ENCODE measurements at places on chromosomes 12 and 14.

DNA sequence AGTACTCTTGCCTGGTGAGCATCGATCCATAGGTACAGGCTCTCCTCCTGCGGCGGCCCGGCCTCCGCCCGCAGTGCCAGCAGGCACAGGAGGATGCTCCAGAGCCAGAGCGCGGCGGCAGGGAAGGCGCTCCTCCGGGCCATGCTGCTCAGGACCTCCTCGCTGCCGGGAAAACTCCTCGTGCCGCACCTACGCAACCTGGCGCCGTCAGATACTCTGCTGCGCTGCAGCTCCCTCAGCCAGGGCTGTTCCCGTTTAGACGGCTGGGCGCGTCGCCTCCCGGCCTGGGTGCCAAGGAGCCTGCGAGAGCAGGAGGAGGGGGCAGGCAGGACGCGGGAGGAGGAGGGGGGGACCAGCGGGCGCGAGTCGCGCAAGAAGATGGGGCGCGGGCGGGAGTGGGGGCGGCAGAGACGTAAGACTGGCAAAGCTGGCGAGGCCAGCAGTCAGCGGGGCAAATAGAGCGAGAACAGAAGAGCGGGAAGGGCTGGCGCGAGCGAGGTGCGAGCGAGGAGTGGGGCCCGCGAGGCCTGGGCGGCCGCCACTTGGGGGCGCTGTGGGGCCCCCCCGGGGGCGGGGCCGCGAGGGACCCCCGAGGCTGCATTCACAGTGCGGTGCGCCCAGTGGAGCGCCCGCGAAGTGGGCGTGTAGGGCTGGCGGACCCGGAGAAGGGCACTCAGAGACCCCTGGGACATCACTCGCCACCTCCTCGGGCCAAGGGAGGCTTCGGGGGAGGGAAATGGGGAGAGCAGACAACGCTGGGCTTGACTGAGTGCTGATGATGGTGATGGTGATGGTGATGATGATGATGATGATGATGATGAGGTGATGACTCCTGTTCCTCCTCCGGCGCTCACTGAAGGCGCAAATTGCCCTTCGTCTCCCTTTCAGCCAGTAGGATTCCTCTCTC lies at the start of gene WIF1:
WIF1 (minus strand) TSS at position 257 of the 907 bp plus-strand sequence; CDS start at position 143, 114 bp downstream.
- DNase-seq = no peak

- DNase-seq = no peak
Observed at GRCh38 chr12:116556964-116557698, 2.0 kb upstream of the MAP1LC3B2 start.

GRCh38 chr12:1864456-1864855 lies 44.1 kb downstream of the LRTM2 start:
- DNase-seq = no peak

GRCh38 chr12:110561471-110562201 lies 21.5 kb downstream of the PPTC7 start:
- no peak for DNase-seq

DNA sequence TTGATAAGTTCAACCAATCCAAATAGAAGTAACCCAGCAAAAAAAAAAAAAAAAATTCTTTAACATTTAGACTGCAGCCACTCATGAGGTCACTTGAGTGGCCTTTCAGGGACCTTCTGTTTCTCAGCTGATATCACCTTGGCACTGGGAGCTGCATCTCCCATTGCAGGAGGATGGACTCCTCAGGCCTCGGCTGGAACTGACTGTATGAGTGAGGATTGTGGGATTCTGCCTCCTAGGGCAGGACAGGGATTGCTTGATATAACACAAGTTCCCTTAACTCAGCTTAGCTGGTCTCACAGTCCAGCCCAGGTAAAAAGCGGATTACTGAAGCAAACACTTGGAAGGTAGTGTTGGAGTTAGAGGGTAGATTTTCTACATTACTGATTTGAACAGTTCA lies 3.5 kb upstream of the GUCY2C start:
- DNase-seq = no peak

DNA sequence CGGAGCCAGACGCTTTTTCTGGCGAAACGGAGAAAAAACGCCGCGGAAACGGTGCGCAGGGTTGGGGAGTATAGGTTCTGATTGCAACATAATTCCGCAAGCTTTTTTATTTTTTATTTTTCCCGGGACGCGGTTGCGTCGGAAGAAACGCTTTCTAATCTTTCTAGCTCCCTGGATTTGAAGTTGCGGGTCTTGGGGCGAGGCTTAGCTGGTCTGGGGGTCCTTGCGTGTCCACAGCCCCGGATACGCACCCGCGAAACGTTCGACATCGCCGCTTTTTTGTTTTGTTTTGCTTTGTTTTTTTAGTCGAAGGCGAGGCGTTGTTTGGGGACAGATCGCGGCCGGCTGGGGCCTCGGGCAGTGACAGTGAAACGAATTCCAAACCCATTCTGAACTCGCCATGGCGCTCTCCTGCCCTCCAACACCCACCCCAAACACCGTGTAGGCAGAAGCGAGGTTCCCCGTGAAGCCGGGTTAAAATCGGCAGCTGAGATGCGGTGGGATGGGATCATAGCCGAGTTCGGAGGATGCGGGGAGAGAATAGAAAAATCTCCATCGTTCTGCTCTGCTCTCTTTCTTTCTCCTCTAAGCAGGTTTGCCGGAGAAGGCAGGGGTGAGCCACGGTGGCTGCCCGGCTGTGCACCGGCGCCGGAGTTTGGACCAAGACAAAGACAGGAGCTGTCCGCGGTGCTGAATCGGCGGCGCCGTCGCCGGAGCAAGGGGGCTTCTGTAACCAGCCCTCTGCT lies 8.1 kb upstream of the LHX5 start:
- DNase-seq = peak; percentile 46

GRCh38 chr12:20798554-20798953 lies 12.0 kb upstream of the SLCO1B3 start:
- DNase-seq = peak; percentile 43

GRCh38 chr12:45098766-45099165 lies 47.9 kb upstream of the DBX2 start:
- no peak for DNase-seq

DNA sequence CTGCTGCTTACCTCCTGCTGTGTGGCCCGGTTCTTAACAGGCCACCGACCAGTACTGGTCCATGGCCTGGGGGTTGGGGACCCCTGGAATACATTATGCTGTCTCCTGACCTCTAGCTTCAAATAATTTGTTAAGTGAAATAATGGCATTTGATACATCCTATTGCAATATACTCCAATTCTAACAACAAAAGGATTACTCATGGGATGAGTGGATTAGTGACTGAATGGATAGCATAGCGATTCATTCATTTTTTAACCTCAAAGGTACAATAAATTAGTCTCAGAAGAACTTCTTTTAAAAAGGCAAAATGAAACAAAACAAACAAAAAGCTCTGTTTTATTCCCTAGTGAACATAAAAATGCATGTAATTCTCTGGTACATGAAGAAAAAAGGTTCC lies 147.9 kb upstream of the PKP2 start:
- DNase-seq = no peak

- no peak for DNase-seq
Observed at GRCh38 chr14:51650716-51651387, 858 bp upstream of the FRMD6 start.

- DNase-seq = no peak
Observed at GRCh38 chr12:47882781-47883546, 21.8 kb downstream of the VDR start.

GRCh38 chr12:44465139-44465538 lies 411.0 kb downstream of the NELL2 start:
- DNase-seq = no peak

GRCh38 chr12:78120306-78120705 lies 289.6 kb downstream of the NAV3 start:
- DNase-seq = no peak

DNA sequence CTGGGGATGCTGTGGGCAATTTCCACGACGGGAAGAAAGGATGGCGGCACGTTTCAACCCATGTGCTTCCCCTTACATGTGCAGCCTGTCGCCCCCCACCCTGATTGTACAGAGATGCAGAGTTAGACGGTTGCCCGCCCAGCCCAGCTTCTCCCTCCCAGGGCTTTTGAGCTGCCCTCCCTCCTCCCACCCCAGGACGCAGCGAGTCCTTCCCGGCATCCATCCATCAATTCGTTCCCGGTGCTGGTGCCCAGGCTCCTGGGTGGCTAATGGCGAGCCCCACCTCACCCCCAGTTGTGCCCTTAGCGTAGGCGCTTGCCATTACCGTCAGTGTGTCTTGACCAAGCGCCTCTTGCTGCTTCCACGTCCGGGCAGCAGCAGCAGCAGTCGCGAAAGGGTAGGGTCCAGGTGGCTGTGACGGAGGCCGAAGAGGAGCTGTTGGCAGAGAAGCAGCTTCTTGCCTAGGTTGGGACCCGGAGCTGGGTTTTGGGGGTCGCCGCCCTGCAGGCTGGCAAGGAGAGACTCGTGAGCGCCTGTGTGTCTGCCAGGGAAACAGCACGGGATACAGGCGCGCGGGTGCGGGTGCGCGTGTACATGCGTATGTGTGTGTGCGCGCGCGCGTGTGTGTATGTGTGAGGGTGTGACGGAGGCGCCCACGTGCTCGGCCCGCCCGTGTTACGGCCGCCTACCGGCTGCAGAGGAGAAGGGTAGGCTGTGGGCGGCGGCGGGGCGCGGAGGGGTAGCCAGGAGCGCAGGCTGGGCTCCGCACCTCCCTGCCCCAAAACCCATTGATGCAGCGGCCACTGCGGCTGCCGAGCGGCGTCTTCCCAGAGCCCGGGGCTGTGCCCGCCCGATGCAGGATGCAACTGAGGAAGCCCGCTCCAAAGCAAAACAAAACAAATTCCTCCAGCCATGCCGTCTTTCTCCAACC lies at the start of gene SLC6A15:
SLC6A15 (minus strand) TSS at position 602 of the 931 bp plus-strand sequence. CDS start 20,679 bp downstream, outside the sequence.
- peak; percentile 88 for DNase-seq

DNA sequence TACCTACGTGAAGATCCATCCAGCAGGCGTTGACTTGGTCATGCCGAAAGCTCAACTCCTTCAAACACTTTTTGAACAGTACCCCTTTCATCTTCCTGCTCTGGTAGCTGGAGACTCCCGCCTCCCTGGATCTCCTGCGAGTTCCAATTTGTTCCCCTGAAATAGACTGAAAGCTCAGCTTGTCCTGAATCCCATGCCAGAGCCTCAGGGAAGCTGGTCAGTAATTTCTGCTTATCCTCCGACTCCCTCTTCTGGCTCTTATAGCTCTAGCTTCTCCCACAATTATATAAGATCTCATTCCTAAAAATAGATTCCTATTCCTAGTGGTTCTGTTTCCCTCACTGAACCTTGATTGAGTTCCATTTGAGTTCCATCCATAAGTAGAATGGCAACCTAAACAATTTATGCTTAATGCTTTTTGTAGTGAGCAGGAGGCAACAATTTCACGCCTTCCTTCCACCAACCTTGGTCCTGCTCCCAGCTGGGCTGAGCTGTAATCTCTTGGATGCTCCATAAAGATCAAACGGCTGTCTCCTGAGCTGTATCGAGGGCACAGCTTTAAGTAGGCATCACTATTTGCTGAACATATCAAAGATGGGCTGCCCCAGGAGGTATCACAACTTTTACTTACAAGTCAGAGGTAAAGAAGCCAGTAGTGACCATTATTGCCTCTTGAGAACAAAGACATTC lies 8.0 kb upstream of the TMEM132C start:
- DNase-seq = no peak

DNA sequence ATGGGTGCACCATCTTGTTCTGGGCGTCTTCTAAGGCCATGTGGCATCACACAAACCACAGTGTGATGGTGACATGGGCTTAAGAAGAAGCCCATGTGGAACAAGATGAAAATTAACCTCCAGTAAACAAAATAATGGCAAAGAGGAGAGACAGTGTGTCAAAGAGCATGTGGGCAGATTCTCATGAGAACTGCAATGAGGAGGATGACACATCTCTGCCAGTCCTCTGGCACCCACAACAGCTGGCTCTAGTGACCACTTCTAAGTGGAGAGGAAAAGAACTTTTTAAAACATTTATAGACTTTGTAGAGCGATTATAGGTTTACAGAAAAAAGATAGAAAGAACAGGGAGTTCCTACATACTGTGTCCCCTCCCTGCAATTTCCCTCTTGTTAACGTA lies 401.4 kb downstream of the ATP23 start:
- DNase-seq = no peak

GRCh38 chr14:103803661-103804060 lies 43.7 kb downstream of the PPP1R13B start:
- peak; percentile 20 for DNase-seq

DNA sequence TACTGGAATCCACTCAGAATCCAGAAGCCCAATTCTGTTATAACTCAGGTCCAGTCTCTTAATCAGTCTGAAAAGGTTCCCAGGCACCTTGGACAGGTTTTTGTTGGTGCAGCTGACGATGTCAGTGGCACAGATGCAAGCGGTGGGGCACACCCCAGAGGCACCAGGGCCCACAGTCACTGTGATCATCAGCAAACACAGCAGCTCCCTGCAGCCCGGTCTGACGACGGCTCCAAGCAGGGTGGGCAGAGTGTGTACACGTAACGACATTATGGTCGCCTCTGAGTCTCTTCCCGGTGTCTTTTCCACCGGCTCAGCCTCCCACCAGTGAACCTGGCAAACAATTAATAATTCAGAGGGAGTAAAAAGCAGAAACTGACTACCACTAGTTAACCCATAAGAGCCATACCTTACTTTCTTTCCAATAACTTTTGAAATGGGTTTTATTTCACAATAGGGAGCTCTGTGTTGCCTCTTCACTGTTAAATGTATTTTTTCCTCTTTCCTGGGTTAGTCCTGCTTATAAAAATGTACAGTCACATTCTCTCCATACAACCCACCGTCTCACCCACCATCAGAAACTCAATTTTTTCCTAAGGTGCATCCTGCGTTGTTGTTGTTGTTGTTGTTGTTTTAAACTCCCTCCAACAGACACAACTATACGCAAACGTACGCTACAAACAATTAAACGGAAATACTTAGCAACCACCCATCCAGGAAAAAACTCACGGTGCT lies 521 bp upstream of the PCED1B start:
- peak; percentile 29 for DNase-seq
